GM20000 (cell line): ENCODE measurements at places on chromosomes 5 and 9.

- no peak for DNase-seq
Measured at GRCh38 chr9:35114840-35115628, 628 bp downstream of the ATOSB start.

DNA sequence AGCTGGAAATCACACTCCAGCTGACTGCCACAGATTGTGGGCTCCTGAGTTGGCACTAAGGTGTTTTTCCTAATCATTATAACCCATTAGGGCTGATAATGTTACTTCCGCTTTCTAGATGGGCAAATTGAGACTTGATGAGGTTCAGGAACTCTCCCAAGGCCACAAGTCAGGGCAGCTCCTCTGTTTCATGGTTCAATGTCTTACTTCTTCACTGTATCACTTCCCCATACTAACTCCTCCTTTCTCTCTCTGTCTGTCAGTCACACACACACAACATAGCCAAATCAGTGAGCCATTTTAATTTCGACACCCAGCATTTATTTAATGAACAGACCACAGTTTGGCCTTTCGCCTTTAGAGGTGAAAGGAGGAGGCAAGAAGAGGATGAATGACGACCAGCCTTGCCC, 17.8 kb upstream of the TRAF1 start:
- peak; percentile 70 for DNase-seq

DNA sequence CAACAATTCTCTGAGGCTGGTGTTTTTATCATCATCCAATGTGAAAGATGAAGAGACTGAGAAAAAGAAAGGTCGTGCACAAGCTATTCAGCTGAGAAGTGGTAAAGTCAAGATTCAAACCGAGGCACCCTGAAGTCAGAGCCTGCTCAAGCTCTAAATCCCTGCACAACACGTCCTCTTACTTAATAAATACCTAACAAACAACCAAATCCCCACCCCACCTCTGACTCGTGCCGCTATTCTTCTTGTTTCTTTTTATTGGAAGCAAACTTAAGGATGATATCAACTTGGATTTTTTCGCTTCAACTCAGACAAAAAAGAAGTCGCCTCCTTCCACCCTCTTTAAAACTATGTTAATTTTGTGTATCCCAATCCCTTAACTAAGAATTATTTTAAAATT, 140.2 kb downstream of the CEP120 start:
- no peak for DNase-seq

GRCh38 chr5:104569621-104570020, 1007.0 kb upstream of the NUDT12 start:
- no peak for DNase-seq

- no peak for DNase-seq
Measured at GRCh38 chr5:116585227-116585626, 10.6 kb upstream of the SEMA6A start.

- DNase-seq: no peak
Measured at GRCh38 chr5:100448111-100448528, 87.1 kb upstream of the FAM174A start.

DNA sequence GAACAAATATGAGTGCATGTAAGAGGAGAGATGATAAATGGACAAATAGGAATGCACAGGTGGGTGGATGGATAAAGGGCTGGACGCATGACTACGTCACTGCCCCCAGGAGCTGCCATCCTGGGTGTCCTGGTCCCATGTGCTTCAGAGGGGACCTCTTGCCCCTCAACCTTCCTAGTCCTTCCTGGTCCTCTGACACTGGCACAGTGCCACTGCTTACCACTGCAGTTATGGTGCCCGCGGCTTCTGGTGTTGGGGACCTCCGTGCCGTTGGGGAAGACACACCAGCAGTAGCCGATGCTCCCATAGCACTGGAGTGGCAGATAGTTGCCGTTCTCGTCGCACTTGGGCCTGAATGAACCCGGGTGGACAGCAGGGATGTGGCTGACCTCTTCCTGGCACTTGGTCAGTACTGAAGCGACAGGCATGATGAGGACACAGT, 9.8 kb downstream of the CD74 start:
- DNase-seq: no peak

DNA sequence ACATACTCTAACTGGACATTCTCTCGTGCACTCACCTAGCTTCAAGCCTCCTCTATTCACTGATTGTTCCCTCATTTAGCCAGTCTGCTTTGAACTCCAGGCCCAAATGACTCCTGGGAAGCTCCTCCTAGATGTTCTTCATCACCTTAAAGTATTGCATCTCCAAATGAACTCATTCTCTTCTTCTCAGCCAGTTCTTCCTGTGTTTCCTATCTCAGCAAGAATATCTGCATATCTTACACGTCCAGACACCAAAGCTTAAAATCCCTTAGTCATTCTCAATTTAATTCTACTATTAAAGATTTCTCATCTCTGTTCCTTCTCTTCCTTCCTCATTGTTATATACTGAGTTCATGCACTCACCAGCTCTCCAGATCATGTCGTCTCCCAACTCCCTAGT, 118.6 kb upstream of the DAB2 start:
- DNase-seq: no peak

DNA sequence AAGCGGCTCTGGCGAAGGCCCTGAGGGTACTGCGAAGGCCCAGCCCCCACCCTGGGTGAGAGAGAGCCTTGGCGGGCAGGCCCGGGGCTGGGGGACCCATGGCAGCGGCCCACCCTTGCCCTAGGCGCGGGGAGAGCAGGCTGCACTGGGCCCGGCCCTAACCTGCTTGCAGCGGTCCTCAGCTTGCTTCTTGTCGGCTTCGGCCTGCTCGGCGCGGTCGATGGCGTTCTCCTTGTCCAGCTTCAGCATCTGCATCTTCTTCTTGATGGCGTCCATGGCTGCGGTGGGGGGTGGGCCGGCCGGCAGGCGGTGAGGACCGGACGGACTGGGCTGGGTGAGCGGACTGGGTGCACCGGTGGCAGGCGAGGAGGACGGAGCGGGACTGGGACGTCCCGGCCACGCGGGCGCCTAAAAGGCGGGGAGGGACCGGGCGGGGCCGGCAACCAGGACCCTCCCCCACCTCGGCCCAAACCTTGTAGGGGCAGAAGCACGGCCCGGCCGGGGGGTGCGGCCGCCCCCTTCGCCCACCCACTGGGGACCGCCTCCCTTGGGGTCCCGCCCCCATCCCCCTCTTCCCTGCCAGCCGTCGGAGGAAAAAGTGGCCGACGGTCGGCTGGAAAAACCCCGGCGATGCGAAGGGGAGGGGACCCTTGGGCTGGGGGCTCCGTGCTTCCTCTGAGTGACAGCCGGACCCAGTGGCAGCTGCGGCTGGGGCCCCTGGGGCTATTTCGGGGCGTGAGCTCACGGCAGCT, at the start of gene TPM2:
Gene TPM2, minus strand, starts transcription at position 384 of the 752 bp plus-strand sequence. Its CDS starts 108 bp downstream, at position 276.
- DNase-seq: peak; percentile 72

- DNase-seq: no peak
Measured at GRCh38 chr9:116585896-116586295, 101.2 kb upstream of the TRIM32 start.
